ENCODE measurements at places on chromosomes 1 and 21.

DNA sequence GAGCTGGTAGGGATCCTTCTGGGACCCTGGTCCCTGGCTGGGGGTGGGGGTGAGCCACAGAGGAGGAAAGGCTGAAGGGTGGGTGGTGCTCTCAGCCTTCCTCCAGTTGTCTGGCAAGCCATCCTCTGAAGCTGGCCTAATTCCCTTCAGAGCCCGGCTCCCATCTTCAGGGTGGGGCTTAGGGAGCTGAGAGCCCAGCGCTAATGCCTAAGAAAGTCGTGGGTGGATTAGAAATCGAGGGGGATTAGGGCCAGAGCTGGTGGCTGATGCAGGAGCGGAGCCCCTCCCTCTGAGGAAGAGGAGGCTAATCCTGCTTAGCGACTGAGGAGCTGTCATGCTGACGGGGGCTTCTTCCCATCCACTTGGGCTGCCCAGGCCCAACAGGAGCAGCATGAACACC is 30.8 kb upstream of the DMBX1 start:
- no peak for DNase-seq

- DNase-seq: no peak
Measured at GRCh38 chr1:212721388-212722247, 22.0 kb upstream of the BATF3 start.

DNA sequence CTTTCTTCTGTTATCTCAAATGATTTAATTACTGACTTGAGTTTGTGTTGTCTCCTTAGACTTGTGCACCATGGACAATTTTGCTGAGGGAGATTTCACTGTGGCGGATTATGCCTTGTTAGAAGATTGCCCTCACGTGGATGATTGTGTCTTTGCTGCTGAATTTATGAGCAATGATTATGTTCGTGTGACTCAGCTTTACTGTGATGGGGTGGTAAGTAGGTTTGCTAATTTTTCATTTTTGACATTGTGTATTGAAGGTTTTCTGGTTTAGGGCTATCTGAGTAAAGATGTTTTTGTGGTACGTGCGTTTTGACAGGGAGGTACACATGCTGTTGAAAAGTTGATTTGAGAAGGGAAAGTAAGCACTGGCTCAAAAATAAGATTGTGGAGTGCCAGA is 14.1 kb downstream of the TTC3 start:
- DNase-seq: no peak

DNA sequence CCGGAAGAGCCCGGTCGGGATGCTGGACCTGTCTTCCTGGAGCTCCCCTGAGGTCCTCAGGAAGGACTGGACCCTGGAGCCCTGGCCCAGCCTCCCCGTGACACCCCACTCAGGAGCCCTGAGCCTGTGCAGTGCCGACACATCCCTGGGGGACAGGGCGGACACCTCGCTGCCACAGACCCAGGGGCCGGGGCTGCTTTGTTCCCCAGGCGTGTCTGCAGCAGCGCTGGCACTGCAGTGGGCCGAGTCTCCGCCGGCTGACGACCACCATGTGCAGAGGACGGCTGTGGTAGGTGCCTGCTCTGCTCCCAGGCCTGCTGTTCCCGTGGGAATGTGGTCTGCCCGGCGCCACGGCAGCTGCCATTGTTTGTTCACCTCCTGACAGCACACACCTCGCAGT is 42.1 kb upstream of the DIP2A start:
- DNase-seq: no peak

- no peak for DNase-seq
Measured at GRCh38 chr1:116902027-116902426, 7.7 kb upstream of the PTGFRN start.

DNA sequence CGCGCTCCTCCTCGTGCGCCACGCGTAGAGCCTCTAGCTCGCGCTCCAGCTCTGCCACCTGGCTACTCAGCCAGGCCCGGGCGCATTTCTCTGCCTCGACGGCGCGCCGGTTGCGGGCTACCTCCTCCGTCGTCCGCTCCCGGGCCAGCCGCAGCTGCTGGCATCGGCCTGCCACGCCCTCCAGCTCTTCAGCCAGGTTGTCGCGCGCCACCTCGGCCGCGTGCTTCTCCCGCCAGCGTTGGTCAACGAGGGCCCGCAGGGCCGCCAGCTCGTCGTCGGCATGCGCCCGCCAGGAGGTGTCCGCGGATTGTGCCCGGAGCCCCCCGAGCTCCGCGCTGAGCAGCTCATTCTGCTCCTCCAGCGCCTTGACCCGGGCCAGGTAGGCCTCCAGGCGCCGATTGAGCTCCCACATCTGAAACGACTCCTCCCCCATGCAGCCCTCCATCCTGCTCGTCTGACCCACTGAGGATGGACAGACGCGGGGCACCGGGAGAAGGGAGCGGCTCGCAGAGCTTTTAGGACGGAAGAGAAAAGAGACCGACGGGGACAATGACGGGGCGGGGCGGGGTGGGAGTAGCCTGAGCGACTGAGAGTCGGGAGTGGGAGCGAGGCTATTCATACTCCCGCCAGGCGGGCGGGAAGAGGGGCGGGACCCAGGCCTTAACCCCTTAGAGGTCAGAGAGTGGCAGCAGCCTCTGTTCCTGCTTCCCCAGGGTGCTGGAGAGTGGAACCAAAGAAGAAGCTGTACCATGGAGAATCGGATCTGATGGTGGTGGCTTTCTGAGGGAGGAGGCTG is at the start of gene NES:
NES (minus strand) TSS at position 588 of the 796 bp plus-strand sequence; CDS start at position 445, 143 bp downstream.
- DNase-seq: no peak

- DNase-seq: no peak
Measured at GRCh38 chr1:14919751-14920150, 233.8 kb upstream of the TMEM51 start.

DNA sequence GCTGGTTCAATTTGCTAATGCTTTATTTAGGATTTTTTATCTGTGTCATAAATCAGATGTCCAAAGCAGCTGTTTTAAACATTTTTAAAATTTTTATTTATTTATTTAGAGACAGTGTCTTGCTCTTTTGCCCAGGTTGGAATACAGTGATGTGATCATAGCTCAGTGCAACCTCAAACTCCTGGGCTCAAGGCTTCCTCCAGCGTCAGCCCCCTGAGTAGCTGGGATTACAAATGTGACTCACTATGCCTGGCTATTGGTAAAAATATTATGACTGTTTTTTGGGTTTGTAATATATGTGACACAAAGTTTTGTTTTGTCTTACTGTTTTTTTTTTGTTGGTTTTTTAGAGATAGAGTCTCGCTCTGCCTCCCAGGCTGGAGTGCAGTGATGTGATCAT is 11.8 kb downstream of the ZBED6 start:
- no peak for DNase-seq

- DNase-seq: no peak
Measured at GRCh38 chr1:65845535-65846060, 52.9 kb downstream of the PDE4B start.

DNA sequence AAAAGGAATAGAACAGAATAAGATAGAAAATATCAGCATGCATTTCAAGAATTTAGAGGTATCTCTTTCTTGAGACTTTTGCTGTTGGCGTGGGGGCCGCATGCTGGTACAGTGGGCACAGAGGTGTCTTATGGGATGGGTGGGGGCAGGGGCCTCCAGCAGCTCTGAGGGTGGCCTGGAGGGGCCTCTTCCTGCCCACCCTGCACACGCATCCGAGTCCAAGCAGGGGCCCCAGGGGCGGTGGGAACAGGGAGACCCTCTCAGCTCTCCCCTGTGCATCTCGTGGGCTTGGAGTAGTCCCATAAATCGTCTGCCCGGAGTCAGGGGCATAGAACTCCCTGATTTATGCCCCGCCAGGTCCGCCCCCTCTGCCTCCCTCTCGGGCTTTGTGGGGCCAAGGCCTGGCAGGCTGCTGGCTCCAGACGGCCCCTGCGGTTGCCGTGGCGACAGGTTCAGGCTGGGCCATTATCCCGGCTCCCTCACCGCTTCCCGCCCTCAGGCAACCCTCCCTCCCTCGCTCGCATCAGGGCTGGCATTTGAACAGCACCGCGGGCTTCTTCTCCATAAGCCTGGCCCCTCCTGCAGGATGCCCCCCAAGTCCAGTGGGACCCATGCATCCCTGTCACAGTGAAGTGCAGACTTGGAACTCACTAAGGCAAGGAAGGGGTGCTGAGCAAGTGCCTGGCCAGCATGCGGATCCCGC is 133.2 kb upstream of the ZBTB40 start:
- DNase-seq: no peak

DNA sequence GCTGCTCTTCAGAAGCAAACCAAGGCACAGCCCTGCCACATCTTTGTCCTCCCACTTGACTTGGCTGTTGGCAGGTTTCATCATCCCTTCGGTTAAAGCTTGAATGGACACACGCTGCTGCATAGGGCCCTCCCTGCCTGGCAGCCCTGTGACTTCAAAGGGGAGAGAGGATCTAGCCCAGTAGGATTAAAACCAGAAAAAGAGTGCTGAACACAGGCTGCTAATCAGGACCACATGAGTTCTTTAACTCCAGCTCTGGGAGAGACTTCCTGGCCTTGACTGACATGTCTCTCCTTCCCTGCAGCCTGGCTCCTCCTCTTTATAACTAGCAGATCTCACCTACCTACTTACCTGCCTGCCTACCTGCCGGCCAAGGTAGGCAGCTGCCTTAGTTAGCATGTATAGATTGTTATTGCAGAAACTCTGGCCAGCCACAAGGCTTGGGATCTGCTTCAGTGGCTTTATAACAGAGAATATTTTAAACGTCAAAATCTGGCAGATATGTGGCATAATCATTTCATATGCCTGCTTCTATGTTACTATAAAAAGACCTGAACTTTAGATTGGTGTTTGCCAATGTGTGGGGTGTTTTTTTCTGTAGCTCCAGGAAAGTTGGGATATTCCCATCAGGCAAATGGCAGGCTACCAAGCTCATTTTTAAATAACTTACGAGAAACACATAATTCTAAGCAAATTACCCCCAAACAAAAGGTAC is 49.4 kb downstream of the ERG start:
- DNase-seq: no peak

- no peak for DNase-seq
Measured at GRCh38 chr1:15952317-15953258, 23.3 kb downstream of the ZBTB17 start.

- DNase-seq: peak; percentile 15
Measured at GRCh38 chr1:158112994-158113758, 67.5 kb upstream of the CD1D start.

- DNase-seq: no peak
Measured at GRCh38 chr1:173347282-173347818, 129.8 kb upstream of the PRDX6 start.

GRCh38 chr1:109739738-109740614 is 862 bp downstream of the GSTM3 start:
- DNase-seq: peak; percentile 69

- no peak for DNase-seq
Measured at GRCh38 chr1:47650205-47650604, 212.4 kb downstream of the FOXD2 start.

DNA sequence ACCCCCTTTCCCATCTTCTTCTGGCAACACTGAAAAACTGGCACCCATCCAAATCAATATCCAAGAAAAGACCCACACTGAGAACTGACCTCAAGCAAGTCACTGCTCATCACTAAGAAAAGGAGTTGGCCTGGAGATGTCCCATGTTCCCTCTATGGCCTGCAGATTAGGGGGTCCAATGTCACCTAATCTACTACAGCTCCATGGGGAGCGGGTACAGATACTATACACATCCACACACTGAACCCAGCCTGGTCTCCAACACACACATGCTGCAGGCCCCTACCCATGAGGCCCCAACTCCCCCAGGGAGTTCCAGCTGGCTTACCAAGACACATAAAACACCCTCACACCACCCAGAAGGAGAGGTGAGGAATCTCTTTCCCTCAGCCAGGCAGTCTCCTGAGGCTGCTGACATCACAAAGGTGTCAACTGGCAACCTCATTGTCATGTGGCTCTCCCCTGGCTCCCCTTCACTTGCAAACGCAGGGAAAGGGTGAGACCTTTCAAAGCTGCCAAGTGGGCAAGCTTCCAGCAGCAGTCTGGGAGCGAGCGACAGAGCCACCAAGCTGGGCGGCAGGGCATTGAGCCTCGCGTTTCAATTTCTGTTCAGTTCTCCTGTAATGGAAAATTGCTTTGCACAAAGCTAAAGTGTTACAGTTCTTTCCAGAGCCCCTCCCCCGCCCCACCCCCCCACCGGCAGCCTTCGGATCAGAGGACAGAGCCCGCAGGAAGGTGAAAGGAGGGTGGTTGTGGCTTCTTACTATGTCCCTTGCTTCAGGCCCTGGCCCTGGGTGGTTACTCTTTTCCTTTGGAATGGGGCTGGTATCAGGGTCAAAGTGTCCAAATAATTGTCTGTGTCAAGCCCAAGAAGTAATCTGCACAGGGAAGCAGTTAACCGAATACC is at the start of gene LRRC52:
LRRC52 (plus strand) TSS at position 469 of the 907 bp plus-strand sequence; CDS start at position 766, 297 bp downstream.
- DNase-seq: no peak

DNA sequence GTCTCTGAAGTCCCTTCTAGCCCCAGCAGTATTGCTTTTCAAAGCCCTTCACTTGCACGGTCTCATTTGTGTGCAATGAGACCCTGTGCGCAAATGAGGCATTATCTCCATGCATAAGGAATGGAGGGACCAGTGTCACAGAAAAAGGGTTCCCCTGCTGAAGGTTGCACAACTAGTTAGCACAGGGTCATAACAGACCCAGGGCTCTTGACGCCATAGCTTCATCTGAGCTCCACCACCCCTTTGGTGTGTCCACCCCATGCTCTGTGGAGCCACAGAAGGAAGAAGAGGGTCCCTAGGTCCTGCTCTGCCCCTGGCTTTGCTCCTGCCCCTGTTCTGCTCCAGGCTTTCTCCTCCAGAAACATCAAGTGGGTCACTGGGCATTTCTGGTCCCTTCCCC is 12.6 kb downstream of the SH2D2A start:
- DNase-seq: no peak

DNA sequence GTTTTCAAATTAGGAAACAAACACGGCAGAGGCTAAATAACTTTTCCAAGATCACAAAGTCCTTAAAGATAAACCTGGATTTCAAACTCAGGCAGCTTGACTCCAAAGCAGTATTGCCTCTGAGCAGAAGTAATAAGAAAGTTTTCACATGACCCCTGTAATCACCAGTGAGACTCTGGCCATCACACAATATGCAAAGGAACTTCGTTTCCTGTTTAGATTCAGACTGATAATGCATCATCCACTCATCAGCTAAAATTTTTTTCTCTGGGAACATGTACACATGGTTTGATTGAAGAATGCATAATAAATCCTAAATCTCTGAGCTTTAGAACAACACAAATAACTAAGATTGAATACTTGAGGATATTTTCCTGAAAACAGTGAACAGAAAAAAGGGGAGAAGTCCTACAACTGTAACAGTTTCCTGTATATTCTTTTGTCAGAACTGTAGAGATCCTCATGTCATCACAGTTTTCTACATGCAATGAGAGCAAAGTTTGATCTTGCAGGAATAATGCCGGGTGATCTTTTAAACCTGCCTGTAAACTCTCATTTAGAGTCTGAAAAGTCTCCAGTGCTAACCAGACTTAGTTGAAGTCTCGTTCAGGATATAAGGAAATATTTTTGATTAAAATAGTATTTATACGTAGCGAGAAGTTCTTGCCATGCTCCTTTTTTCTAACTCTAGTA is 225.3 kb downstream of the SPATA17 start:
- DNase-seq: no peak

- DNase-seq: no peak
Measured at GRCh38 chr1:245829194-245829593, 674.4 kb downstream of the KIF26B start.

DNA sequence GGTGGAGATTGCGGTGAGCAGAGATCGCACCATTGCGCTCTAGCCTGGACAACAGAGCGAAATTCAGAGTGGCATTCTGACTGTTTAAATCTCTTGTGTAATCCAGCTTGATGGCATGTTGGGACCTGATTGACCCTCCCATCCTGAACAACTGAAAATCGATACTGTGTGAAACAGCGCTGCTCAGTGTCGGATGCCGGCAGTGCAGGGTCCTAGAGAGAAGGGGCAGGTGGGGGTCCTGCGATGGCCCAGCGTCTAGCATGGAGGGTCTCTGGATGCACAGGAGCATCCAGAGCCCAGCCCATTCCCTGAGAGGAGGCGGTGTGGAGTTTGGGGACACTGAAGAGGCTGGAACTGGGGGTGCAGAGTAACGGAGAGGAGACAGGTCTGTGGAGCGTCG is 15.8 kb downstream of the AGT start:
- no peak for DNase-seq

All from stimulated activated CD8-positive, alpha-beta memory T cell treated with anti-CD3 and anti-CD28 coated beads, Interleukin-2, amount 100 ng/mL, for 48 hours (primary cell).